Activated CD4-positive, CD25-positive, alpha-beta regulatory T cell (primary cell): ENCODE measurements at places on chromosomes 5 and 9.

DNA sequence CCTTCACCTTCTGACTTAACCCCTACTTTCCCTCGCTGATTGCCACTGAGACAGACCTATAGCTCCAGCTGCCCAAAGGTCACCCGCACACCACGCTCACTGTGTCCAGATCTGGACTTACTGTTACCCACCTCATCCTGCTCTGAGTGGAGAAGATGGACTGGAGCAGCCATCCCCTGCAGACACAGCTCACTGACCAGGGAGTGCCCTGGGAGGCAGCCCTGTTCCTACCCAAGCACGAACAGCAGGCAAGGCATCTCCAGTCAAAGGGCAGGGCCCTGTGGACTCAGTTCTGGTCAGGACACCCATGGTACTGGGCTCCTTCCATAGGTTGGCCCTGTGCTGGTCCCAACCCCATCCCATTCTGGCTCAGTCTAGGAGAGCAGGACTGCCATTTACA, 9.5 kb upstream of the BARX1 start:
- no peak for DNase-seq

DNA sequence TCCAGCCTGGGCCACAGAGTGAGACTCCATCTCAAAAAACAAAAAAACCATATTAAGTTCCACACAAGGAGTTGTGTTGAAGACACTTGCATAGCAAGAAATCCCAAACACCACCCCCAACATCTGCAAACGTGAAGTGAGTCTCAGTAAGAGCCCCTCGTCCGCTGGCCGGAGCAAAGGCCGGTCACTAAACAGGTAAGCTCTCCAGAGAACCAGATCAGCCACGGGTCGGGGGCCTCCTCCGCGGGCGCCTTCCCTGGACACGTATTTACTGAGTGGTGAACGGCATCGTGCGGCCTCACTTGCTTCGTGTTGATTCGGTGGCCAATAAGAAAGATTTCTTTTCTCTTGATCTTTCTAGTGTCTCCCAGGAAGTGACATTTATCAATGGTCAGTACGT, 93.6 kb downstream of the MRPL36 start:
- no peak for DNase-seq

GRCh38 chr5:154755361-154756008, at the start of gene LARP1:
Gene LARP1, plus strand, starts transcription at chr5:154755377. Its CDS starts 381 bp downstream, at chr5:154755758.
- peak; percentile 40 for DNase-seq

GRCh38 chr5:57174128-57174889, 450 bp downstream of the GPBP1 start:
- no peak for DNase-seq

DNA sequence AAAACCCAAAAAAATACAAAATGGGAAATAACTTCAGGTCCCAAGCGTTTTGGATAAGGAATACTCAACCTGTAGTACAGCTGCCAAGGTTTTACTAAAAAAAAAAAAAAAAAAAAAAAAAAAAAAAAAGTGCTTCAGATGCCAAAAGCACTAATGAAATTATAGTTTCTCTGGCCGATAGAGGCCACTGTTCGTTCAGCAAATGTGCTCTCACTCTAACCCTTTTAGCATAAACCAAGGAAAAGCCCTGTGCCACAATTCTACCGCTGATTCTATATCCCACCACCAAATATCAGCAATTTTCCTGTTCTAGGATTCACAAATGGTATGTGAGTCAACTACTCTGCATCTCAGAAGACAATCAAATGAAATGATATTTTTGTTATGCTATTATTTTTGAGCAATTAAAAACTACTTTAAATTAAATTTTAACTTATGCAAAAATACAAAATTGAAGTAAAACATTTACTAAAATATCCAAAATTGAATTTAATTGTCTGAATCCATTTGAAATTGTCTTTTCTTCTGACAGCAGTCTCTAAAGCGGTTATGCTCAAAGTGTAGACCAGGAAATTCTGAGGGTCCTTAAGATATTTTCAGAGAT, 79.8 kb downstream of the RICTOR start:
- no peak for DNase-seq

DNA sequence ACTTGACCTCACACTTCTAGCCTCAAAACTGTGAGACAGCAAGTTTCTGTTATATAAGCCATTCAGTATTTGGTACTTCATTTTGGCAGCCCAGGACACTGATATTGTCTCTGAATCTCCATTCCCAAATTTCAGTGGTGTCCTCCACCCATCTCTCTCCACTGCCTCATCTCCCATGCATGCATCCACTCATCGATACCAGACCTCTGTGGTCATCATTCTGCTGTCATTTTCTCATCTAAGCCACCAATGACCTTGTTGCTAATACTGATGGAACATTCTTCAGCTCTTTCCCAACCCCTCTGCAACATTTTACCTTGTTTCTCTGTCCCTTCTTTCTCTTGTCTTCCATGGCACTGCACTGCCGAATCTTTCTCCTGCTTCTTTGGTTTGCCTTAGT, 221.8 kb downstream of the SNX18 start:
- no peak for DNase-seq

GRCh38 chr9:34744295-34745221, 34.6 kb upstream of the CCL21 start:
- DNase-seq, result no peak

DNA sequence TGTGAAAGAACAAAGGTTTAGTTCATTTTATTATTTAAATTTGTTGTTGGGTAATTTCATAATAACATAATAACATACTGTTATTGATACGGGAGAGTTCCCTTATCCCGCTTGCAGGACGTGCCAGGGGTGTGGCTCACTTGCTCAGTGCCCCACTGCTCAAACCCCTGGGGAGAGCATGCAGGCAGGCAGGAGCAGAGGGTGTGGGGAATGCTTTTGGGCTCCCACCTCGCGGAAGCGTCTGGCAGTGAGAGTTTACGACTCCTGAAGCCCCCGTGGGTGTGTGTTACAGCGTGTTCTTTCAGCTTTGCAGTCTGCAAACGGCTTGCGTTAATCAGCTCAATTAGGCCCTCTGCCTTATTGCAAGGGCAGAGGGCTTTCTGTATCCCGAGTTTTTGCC, 675.9 kb downstream of the SEMA5A start:
- no peak for DNase-seq

GRCh38 chr9:12781226-12781733, 6.5 kb downstream of the LURAP1L start:
- no peak for DNase-seq

GRCh38 chr5:147189109-147189424, 45.8 kb upstream of the STK32A start:
- no peak for DNase-seq

- no peak for DNase-seq
Observed at GRCh38 chr5:30968971-30969370, 224.5 kb upstream of the CDH6 start.

GRCh38 chr5:155471027-155471426, 457.5 kb downstream of the KIF4B start:
- no peak for DNase-seq

DNA sequence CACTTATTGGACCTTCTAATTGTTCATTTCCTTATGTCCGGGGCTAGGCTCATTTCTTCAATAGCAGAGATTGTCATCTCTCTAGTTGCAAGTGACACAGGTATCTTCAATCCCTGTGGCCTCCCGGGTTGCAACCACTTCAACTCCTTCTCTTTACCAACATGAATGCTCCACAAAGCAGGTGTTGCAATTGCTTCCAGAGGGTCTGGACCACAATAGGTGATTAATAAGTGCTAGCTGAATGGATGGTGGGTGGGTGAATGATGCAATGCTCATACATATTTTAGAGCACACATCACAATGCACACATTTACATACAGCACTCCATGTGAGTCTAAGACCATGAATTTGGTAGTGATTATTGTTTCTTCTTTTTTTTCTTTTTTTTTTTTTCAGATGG, 2.6 kb downstream of the CEMIP2 start:
- DNase-seq, result no peak
